ENCODE measurements at places on chromosomes 6 and 20.

DNA sequence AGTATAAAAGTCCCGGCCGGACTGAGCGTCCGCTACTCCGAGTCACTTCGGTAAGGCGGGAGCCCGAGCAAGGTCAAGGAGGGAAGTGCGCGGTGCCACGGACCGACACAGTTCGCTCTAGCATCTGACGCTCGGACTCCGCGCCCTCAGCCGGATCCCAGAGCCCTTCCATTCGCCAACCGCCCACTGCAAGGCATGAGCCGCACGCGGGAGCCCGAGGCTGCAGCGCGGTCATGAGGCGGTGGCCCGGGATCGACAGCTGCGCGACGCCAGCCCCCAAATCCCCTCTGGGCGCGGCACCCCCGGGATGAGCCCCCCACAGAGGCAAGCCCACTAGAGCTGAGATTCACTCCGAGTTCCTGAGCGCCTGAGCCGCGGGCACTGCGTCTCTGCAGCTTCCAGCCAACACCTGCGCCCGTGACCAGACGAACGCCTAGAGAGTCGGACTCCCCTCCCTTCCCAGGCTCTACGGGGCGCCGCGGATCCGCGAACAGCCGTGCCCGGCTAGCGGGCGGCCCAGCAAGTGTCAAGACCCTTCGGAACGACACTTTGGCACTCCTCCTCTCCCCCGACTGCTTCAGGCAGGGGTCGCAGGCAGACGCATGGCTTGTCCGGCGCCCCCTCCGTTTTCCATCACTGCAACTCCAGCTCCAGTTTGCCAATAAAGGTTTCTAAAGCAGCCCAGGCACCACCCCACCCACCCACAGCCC, 725 bp upstream of the ISM1 start:
- peak; percentile 45 for DNase-seq
- H3K36me3 ChIP-seq = no peaks in the 10 kb centered on the region
- H3K4me3 ChIP-seq = peak overlapping the region; percentile 80
- H3K4me1 ChIP-seq = peaks cover 25% of the 10 kb centered on the region

DNA sequence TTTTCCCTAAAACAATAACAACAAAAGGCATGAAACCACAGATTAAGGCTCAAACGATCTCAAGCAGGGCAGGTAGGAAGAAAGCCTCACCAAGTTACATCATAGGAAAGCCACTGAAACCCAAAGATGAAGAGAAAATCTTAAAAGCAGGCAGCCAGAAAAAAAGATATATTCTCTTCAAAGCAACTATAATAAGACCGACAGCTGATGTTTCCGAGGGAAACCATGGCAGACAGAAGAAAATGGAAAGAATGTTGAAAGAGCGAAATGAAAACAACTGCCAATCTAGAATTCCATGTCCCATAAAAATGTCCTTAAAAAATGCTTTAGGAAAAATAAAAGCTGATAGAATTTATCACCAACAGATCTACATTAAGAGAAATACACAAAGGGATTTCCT, 161.5 kb upstream of the THBS2 start:
- no peak for DNase-seq
- no peaks in the 10 kb centered on the region for H3K36me3 ChIP-seq
- H3K4me1 ChIP-seq = no peaks in the 10 kb centered on the region
- H3K27ac ChIP-seq = no peak overlapping the region
- no peak overlapping the region for H3K4me3 ChIP-seq

DNA sequence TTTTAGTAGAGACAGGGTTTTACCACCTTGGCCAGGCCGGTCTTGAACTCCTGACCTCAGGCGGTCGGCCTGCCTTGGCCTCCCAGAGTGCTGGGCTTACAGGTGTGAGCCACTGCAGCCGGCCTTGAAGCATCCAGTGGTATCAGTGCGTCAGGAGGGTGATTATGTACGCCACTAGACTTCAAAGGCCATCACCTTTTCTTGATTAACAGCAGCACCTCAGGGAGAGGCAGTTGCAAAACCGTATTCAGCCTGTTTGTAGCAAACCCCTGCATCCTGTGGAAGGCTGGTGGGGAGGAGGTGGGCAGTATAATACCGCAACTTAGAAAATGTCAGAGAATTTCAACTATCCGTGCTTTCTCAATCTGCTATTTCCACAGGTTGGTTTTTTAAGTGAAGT, 27.3 kb upstream of the SHLD1 start:
- H3K27ac ChIP-seq = peak overlapping the region; percentile 37
- H3K27me3 ChIP-seq = no peaks in the 10 kb centered on the region
- peak; percentile 3 for DNase-seq
- H3K36me3 ChIP-seq = no peaks in the 10 kb centered on the region
- no peak overlapping the region for H3K4me3 ChIP-seq
- peaks cover 30% of the 10 kb centered on the region for H3K4me1 ChIP-seq

- H3K4me1 ChIP-seq = peaks cover 80% of the 10 kb centered on the region
- H3K4me3 ChIP-seq = peak overlapping the region; percentile 95
- no peaks in the 10 kb centered on the region for H3K27me3 ChIP-seq
- H3K27ac ChIP-seq = peak overlapping the region; percentile 91
Measured at GRCh38 chr20:41141153-41141815, 3.9 kb downstream of the PLCG1 start.

- H3K27ac ChIP-seq = no peak overlapping the region
- no peaks in the 10 kb centered on the region for H3K27me3 ChIP-seq
- peak overlapping the region; percentile 19 for H3K4me3 ChIP-seq
- H3K4me1 ChIP-seq = peaks cover 30% of the 10 kb centered on the region
- DNase-seq = peak; percentile 50
Measured at GRCh38 chr6:90216072-90216977, 80.3 kb downstream of the BACH2 start.

DNA sequence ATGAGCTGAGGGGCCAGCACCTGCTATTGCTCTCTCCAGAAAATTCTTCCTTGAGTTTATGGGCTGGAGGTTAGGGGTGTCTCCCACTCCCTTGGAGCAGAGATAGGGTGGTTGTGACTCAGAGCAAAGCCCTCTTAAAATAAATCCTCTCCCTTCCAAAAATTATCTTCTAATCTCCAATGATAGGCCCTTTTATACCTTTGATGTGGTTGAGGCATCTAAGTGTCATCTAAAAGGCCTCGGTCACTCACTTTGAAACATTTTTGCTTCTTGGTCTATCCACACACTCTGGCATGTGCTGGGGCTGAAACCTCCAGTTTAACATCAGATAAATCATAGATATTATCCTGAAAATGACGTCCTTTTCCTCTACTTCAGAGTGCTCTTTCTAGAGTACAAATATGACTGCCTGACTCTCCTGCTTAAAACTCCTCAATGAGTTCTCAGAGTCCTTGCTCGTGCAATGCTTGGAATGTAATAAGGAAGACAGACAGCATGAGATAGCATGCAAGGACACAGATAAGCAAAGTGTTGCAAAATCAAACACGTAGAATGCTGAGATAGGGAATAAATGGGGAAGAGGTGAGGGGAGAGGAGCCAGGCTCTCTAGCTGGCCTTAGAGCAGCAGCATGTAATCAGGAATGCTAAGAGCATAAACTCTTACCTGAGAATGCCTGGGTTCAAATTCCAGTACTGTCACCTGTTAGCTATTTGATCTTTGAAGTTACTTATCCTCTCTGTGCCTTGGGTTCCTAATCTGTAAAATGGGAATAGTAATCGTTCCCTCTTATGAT, 374.1 kb upstream of the CITED2 start:
- no peaks in the 10 kb centered on the region for H3K4me1 ChIP-seq
- H3K4me3 ChIP-seq = no peak overlapping the region
- no peak for DNase-seq
- no peaks in the 10 kb centered on the region for H3K36me3 ChIP-seq

DNA sequence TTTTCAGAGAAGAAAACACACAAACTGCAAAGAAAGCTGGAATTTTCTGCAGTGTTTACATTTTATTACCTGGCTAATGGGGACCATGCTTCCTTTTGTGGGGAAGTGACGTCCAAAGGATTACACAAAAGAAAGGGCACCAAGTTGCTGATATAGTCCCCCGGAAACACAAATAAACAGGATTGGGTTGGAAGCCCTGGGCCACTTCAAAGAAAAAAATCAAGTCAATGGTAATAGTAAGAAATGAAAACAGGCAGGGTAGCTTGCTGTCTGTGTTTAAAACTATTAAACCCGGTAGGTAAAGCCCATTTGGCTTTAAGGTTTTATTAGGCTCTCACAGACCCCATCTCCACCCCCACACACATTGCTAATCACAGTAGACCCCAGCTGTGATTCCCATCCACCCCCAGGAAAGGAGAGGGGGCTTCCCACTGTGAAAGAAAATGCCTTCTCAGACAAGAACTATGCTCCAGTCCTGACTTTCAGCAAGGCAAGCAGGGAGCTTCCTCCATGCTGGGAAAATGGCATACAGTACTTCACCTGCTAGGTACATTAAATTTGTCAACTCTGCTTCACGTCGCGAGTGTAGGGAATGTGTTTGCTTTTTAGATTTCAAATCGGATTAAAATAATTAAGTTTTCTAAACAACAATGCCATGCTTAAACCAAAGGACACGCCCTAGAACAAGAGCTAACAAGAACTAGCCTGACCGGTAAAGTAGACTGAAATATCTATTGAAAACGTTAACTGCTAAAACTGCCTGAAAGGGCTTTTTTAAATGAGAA, 1.1 kb downstream of the PERP start:
- H3K4me3 ChIP-seq = peak overlapping the region; percentile 83
- H3K4me1 ChIP-seq = peaks cover 19% of the 10 kb centered on the region
- DNase-seq = no peak
- H3K36me3 ChIP-seq = no peaks in the 10 kb centered on the region

DNA sequence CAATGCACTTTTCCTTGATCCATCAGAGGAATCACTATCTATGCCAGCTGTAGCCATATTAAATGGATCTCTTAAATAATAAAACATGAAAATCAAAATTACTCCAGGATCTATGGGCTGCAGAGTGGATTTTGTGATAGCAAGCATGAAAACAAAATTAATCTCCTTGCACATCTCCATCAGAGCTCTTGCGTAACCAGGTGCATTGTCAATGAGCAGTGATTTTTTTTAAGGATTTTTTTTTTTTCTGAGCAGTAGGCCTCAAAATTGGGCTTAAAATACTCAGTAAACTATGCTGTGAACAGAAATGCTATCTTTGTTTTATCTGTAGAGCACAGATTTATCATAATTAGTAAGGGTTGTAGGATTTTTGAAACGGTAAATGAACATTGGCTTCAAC, 11.5 kb upstream of the CST3 start:
- H3K27me3 ChIP-seq = peaks cover 3% of the 10 kb centered on the region
- no peak for DNase-seq
- H3K27ac ChIP-seq = no peak overlapping the region
- no peak overlapping the region for H3K4me3 ChIP-seq

DNA sequence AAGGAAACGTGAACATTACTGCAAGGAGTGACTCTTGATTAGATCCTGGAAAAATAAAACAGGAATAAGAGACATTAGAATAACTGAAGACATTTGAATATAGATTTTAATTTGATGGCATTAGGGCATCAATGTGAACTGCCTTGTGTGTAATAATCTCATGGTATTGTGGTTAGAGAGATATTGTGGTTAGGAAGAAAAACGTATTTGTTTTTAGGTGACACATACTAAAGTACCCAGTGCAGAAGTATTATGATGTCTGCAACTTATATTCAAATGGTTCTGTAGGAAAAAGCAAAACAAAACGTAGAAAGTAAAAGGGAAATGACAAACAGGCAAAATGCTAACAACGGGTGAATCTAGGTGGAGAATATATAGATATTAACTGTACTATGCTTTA, 65.9 kb upstream of the OGFRL1 start:
- H3K4me3 ChIP-seq = no peak overlapping the region
- H3K27me3 ChIP-seq = no peaks in the 10 kb centered on the region
- H3K27ac ChIP-seq = no peak overlapping the region
- H3K4me1 ChIP-seq = peaks cover 4% of the 10 kb centered on the region
- no peak for DNase-seq

- DNase-seq = peak; percentile 54
- no peak overlapping the region for H3K27ac ChIP-seq
- no peak overlapping the region for H3K4me3 ChIP-seq
Measured at GRCh38 chr20:62409931-62410745, 3.1 kb upstream of the CABLES2 start.

GRCh38 chr6:32216998-32217397, 6.9 kb downstream of the NOTCH4 start:
- no peak for DNase-seq
- H3K4me1 ChIP-seq = no peaks in the 10 kb centered on the region
- no peak overlapping the region for H3K27ac ChIP-seq
- peaks cover 2% of the 10 kb centered on the region for H3K27me3 ChIP-seq
- H3K36me3 ChIP-seq = no peaks in the 10 kb centered on the region

DNA sequence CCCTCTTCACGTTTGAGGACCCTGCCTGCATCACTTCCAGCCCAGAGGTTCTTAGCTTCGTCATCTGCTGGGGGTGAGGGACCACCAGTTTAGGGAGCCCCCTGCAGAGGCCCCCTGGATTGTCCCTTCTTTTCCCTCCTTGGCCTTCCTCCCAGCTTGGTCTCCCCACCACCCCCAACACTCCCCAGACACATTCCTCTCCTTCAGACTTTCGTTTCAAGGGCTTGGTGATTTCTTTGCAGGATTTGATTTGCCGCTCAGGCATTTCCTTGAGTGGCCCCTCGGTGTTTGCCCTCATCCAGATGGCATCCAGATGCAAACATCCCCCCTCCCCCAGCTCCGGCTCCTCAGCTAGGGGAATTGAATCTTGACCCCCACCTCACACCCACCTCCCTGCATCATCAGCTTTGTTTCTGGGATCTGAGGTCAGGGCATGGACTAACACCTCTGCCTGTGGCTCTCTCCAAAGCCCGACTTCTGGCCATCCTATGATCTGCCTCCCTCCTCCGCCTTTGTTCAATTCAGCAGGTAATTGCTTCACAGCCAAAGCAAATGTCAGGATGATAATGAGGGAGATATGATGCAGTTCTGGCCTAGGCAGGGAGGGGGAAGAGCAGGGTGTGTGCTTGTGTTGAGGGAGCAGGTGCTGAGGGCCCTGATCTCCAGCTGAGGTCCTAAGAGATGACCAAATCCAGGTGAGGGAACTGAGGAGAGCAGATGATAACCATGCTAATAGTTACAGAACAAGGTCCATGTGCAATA, 141.5 kb downstream of the VEGFA start:
- no peaks in the 10 kb centered on the region for H3K4me1 ChIP-seq
- no peak overlapping the region for H3K27ac ChIP-seq
- H3K4me3 ChIP-seq = no peak overlapping the region
- no peak for DNase-seq
- no peaks in the 10 kb centered on the region for H3K36me3 ChIP-seq
- no peaks in the 10 kb centered on the region for H3K27me3 ChIP-seq

GRCh38 chr6:100307561-100307960, 157.2 kb downstream of the SIM1 start:
- no peak overlapping the region for H3K27ac ChIP-seq
- H3K27me3 ChIP-seq = peaks cover 3% of the 10 kb centered on the region
- H3K36me3 ChIP-seq = no peaks in the 10 kb centered on the region

- peaks cover 18% of the 10 kb centered on the region for H3K4me1 ChIP-seq
- H3K27ac ChIP-seq = no peak overlapping the region
- peaks cover 4% of the 10 kb centered on the region for H3K27me3 ChIP-seq
- H3K4me3 ChIP-seq = peak overlapping the region; percentile 65
- DNase-seq = no peak
Measured at GRCh38 chr20:37385176-37385575, 39.2 kb downstream of the SRC start.

GRCh38 chr6:38282911-38283310, 356.8 kb downstream of the BTBD9 start:
- DNase-seq = no peak
- H3K4me1 ChIP-seq = peaks cover 25% of the 10 kb centered on the region
- H3K27ac ChIP-seq = no peak overlapping the region
- no peaks in the 10 kb centered on the region for H3K27me3 ChIP-seq
- H3K4me3 ChIP-seq = no peak overlapping the region
- peaks cover 24% of the 10 kb centered on the region for H3K36me3 ChIP-seq

- no peak overlapping the region for H3K4me3 ChIP-seq
- no peaks in the 10 kb centered on the region for H3K36me3 ChIP-seq
- no peaks in the 10 kb centered on the region for H3K4me1 ChIP-seq
- no peak for DNase-seq
Measured at GRCh38 chr6:55617272-55617671, 38.3 kb upstream of the HMGCLL1 start.
